ENCODE measurements at places on chromosomes 13 and 19.

- no peak for DNase-seq
These were observed 27.4 kb downstream of the LATS2 start for GRCh38 chr13:21033856-21034602.

DNA sequence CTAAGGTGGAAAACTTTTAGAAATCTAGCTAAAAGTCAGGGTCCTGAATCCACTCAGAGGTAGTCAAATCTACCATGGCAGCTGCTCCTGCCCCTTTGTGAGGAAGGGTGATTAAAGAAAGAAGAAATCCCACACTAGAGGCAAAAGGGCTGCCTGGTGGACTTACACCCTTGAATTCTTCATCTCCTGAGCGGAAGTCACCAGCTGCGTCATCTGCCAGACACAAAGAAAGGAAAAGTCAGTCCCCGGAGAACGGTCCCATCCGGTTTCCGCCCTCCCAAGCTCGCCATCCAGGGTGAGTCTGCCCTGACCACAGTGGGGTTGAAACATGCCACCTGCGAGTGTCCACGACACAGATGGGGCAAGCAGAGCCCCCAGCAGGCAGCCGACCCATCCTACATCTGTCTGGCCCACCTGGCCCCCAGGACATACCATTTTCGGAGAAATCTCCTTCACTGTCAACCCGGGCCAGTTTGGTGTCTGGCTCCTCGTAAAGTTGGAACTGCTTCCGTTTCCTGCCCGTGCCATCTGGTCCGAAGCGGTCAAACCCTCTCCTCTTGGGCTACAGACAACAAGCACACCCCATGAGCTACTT, 7.7 kb downstream of the AKAP8 start:
- no peak for DNase-seq

GRCh38 chr13:80336776-80337287, 4.1 kb downstream of the SPRY2 start:
- DNase-seq, result no peak

- no peak for DNase-seq
These were observed 550.1 kb upstream of the PCDH20 start for GRCh38 chr13:61965756-61966155.

GRCh38 chr19:53076984-53077383, 26.2 kb downstream of the ZNF160 start:
- DNase-seq, result no peak

GRCh38 chr19:900302-901111, 7.2 kb downstream of the RNU6-9 start:
- no peak for DNase-seq

DNA sequence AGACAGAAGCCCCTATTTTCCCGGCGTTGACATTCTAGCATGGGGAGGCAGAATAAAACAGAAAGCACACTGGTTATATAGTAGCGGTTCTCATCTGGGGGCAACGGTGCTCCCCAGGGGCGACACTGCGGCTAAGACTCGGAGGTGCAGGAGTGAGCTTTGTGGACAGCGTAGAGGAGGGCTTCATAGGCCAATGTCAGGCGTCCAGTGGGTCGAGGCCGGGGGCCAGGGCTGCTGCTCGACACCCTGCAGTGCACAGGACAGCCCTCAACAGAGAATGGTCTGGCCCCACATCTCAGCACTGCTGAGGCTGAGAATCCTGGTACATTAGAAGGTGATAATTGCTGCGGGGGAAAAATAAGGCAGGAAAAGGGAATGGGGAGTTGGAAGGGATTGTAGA, 1.5 kb downstream of the ZNF628 start:
- no peak for DNase-seq

GRCh38 chr13:91523116-91523515, 124.7 kb downstream of the GPC5 start:
- DNase-seq, result no peak

DNA sequence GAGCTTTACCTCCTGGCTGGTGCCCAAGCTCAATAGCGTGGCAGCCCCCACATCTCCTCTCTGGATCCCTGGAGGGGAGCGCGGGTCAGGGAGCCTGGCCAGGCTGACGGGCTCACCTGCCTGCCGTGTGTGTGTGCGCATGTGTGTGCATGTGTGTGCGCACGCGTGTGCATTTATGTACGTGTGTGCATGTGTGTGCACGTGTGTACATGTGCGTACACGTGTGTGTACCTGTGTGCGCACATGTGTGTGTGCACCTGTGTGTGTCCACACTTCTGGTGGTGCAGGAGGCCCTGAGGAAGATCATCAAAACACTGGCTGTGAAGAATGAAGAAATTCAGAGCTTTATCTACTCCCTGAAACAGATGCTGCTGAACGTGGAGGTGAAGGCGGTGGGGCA, 1.3 kb downstream of the FSD1 start:
- DNase-seq, result no peak

- no peak for DNase-seq
These were observed 128.6 kb downstream of the DLEU7 start for GRCh38 chr13:50714891-50715290.

DNA sequence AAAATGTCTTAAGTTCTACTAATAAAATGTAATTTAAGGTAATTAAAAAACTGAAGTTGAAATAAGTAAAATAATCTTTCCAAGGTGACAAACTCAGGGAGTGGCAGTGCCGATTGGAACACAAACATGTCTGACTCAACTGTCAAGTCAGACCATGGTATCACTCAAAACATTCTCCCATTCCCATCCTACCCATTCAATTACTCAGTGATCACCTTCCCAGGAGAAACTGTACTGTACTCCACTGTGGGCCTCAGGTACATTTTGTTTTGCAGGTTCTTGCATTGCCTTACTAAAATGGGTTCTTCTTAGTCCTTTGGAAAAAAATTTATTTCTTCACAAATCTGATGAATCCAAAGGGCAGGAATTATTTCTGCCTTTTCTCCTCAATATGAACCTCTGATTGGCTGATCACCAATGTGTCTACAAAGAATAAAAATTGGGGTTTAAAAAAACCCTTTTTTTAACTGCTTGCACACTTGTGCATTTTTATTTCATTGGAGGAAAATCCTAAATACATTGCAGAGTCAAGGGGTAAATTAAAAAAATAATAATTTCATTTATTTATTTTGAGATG, 96.8 kb downstream of the ZNF429 start:
- no peak for DNase-seq

- DNase-seq, result no peak
These were observed 383.0 kb upstream of the SLITRK1 start for GRCh38 chr13:84265257-84265764.

DNA sequence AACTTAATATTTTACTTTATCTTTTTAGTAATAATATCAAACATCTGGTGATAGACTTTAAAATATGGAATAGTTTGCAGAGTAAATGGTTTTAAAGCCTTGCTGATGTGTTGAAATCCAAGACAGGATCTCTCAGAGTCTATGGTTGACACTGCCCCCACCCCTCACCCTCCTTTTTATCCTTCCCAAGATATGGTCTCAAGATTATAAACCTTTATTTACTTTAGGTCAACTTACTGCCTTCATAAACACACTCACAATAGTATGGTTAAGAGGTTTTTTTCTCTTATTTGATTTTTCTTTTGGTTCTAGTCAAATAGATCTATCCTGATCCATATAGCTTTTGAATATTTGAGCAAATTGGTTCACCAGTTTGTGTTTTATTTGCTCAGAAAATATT, 39.0 kb downstream of the PAN3 start:
- DNase-seq, result no peak

- DNase-seq, result no peak
These were observed 5.3 kb downstream of the USHBP1 start for GRCh38 chr19:17259118-17259780.

DNA sequence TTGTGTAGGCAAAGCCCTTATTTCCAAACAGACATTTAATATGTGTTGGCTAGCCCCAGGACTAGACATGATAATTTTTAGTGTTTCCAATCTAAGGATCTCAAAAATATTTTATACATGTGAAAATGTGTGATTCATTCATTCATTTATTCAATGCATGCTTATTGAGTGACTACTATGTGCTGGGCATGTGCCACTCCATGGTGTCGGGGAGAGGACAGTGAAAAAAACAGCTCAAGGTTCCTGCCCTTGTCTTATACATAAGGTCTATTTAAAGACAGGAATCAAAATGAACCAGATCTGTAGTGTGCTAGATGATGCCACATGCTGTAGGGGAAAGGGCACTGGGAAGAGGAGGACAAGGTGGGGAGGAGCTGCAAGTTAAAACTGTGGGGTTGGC, 36.5 kb downstream of the GJA3 start:
- DNase-seq, result no peak

- no peak for DNase-seq
These were observed 16.6 kb downstream of the ZNF536 start for GRCh38 chr19:30388819-30389218.

DNA sequence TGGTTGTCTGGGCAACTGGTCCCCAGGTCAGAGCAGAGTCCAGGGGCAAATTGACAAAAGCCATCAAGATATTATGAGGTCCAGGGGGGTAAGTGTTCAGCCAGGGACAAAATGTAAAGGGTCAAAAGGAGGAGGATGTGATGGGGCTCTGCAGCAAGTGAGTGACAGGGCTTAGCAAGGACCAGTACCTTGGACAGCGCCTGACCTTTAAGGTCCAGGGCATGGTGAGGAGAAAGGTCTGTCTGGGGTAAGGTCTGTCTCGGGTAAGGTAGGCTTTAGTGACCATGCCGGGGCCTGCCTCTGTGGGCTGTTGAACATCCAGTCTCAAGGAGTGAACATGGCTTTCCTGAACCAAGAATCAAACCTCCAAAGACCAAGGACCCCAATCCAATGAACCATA, 6.3 kb upstream of the ZNF358 start:
- no peak for DNase-seq

GRCh38 chr13:112134391-112135075, 67.6 kb downstream of the SOX1 start:
- DNase-seq, result no peak

GRCh38 chr19:56348289-56348877, 33.7 kb upstream of the ZSCAN5A start:
- DNase-seq, result no peak

DNA sequence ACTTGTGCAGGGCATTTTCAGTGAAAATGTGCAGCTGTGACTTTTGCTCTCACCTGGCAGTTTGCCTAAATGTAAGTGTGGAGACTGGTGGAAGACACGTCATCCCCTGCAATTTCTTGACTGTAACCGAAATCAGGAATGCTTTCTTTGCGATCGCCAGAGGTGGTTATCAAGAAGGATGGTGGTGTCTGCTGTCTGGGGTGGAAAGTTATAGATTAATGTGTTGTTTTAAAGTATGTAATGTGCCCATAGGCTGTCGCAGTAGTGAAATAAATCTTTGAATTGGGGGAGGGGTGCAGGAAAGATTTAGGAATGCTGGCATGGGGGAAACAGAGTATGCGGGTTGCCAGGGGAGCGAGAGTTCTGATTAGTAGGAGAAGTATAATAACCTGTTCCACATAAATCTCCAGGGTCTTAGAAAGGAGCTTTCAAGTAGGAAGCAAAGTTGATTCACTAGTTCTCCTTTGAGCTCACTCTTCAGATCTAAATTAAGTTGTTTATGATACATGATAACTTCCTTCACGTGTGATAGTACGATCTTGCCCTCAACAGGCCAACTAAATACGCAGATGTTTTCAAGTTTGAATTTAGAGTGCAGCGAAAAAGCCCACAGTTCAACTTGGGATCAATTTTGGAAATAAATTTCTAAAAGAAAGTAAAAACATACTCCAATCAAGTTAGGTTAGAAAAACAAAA, 1520.0 kb upstream of the SLC10A2 start:
- DNase-seq, result no peak

DNA sequence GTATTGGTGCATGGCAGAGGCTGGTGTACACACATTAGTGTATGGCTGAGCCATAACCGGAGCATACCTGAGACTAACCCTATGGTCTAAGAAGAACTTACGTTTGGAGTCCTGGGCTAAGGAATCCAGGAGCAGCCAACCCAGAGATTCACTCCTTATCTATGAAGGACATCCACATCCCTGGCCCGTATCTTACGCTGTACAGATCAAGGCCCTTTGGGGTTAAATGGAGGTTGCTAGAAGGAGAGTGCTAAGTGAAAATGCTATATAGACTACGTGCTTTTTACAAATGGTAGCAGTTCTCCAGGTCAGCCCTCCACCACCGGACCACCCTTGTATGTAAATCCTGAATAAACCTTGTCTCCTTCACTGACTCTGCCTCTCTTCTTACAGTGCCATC, 1.9 kb upstream of the SUGT1 start:
- no peak for DNase-seq

GRCh38 chr13:75444016-75444415, 38.0 kb downstream of the TBC1D4 start:
- DNase-seq, result no peak

GRCh38 chr13:63161219-63161618, 1745.6 kb upstream of the PCDH20 start:
- no peak for DNase-seq

GRCh38 chr19:47102346-47103060, 11.1 kb downstream of the ZC3H4 start:
- DNase-seq, result no peak

- DNase-seq, result no peak
These were observed 367.4 kb downstream of the SPRY2 start for GRCh38 chr13:79973533-79973963.

DNA sequence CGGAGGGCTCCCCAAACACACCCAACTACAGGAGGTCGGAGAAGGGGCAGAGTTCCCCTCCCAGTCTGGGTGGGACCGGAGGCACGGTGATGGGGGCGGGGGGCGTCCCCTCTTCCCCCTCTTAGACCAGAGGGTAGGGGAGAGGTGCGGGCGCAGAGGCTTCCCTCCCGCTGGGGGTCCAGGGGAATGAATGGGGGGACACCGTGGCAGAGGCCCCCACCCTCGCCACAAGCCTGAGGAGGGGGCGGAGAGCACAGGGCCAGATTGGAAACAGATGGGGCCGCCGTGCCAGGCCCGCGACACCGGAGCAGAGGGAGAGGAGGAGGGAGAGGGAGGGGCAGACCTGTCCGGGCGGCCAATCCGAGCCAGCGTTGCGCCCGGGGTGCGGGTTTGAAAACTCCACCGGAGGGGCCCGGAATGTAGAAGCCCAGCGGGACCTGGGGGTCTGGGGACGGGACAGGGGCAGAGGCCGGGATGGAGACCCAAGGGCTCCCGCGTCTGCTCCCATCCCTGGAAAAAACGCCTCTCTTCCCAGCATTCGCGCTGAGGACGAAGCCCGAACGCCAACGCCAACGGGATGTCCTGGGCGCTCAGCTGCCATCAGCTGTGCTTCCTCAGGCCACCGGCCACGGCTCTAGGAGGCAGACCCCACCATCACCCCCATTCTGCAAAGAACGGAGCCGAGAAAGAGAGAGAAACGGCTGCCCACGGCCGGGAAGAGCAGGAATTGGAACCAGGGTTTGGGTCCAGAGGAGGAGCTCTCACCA, 46.8 kb downstream of the PTPRS start:
- DNase-seq, result no peak

DNA sequence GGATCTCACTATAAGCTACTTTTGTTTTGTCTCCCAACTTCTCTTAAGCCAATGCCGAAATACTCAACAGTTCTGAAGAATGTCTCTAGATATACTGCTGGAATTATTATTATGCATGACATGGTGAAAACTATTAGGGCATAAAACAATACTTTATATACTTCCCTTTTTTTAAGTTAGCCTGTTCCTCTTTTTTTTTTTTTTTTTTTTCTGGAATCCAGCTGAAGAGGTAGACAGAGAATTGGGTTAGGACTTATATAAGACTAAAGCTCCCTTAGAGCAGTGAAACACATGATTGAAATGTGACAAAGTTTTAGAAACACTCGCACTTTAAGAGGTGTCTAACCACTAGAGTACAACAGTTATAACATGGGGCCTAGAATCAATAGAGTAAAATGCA, 850.9 kb upstream of the PCDH9 start:
- DNase-seq, result no peak

All from NCI-H446 treated with DMSO at 0.1 percent for 48 hours (cell line).